ENCODE measurements at places on chromosomes 1 and 21.

DNA sequence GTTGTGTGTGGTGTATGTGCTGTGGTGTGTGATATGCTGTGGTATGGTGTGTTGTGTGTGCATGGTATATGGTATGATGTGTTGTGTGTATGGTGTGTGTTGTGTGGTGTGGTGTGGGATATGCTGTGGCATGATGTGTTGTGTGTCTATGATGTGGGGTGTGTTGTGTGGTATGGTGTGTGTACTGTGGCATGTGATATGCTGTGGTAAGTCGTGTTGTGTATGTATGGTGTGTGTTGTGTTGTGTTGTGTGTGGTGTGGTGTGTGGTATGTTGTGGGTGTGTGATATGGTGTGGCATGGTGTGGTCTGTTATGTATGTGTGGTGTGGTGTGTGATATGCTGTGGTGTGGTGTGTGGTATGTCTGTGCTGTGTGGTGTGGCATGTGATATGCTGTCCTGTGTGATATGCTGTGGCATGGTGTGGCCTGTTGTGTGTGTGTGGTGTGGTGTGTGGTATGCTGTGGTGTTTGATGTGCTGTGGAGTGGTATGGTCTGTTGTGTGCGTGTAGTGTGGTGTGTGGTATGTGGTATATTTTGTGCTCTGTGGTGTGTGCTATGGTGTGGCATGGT lies 318.0 kb downstream of the PTPRU start:
- no peak for DNase-seq

DNA sequence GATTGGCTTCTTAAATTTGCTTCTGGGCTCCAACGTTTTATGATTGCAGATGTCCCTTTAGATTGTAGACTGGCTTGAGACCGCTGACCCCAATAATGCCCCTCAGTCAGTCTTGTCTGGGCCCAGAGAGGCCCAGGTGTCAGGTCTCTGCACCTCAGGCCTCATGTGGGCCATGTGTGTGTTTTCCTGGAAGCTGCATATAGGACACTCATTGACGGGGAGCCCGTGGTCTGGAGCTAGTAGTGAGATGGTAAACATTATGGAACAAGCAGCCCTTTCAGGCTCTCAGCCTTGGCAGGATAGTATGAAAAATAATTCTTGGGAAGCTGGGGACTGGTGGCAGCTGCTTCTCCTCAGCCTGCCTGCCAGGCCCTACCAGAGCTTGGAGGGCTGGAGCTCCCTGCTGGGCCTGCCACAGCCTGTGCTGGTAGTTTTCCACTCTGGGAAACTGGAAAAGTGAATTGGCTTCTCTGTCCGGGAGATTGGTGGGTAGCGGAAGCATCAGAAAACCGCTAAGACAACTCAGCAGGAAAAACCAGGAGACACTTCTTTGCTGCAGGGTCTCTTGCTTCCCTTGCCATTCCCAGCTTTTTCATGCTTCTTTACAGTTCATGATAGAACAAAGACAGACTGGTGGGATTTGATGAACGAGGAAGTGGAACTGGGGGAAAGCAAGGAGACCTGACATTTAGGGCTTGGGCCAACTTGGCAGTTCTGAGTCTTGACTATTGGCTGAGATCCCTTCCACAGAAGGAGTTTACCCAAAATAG lies 57.8 kb upstream of the HSD17B7 start:
- no peak for DNase-seq

DNA sequence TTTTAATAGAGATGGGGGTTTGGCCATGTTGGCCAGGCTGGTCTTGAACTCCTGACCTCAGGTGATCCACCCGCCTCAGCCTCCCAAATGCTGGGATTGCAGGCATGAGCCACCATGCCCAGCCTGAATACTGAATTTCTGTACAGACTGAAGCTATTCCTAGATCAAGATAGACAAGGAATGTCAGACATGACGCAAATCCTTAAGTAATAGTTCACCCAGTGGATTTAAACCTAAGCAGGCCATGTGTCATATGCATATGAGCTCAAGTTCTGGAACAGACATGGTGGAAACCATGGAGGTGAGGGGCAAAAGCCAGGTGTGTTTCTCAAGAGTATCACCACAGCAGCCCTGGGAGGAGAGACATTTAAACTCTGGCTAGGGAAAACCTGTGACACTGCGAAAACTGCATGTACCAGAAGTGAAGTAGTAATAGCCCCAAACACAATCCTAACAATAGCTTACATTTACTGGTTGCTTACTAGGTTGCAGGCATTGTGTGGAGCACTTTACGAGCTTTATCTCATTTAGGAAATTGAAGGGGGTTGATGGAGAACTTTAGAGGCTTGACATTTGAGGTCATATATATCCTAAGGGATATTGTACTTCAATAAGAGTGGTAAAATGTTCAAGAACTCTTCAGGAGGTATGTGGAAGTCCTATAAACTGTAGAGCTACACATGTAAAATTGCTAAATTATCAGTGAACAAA lies 31.7 kb upstream of the MAN1A2 start:
- DNase-seq = no peak

DNA sequence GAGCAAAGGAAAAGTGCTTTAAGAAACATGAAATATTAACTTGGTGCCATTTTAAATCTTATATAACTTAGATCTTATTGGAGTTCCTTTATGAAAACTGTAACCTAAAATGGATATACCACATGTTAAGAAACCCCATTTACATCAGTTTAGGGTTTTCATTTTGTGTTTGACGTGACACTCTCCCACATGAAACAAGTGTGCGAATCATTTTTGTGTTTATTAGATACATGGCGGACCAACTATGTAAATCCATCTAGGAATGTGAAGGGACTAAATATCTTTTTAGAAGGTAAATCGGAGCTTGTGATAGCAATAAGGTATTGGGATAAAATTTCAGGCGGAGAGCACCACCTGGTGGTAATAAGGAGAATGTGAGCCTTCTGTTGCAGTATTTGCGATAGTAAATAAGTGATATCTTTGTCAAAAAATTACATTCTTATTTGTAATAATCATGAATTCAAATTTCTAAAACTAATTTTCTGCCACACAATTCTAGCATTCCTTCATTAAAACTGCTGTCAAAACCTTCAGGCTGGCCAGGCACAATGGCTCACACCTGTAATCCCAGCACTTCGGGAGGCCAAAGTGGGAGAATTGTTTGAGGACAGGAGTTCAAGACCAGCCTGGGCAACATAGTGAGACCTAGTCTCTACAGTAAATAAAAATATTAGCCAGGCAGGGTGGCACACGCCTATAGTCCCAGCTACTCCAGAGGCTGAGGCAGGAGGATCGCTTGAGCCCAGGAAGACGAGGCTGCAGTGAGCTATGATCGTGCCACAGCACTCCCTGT lies 31.3 kb downstream of the SMAP2 start:
- peak; percentile 27 for DNase-seq

DNA sequence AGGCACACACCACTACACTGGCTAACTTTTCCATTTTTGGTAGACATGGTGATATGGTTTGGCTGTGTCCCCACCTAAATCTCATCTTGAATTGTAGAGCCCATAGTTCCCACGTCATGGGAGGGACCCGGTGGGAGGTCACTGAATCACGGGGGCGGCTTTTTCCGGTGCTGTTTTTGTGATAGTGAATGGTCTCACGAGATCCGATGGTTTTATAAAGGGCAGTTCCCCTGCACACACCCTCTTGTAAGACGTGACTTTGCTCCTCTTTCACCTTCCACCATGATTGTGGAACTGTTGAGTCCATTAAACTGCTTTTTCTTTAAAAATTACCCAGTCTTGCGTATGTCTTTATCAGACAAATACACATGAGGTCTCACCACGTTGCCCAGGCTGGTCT lies 1.3 kb upstream of the FTCD start:
- no peak for DNase-seq

DNA sequence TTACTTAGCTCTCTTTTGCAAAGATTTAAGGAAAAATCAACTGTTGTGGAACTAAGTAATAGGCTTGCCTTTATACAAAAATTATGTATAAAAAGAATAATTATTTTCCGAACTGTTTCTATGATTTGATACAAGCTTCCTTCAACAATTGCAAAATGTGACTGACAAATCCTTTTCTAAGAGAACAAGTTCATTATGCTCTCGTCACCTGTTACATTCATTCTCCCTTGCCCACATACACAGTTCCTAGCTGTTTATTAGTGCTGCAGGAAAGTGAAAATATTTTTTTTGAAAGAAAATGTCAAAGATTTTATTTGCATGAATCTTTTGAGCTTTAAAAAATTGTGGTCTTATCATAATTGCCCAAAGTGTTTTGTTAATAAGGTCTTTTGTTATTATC lies 466.2 kb downstream of the USP25 start:
- no peak for DNase-seq

DNA sequence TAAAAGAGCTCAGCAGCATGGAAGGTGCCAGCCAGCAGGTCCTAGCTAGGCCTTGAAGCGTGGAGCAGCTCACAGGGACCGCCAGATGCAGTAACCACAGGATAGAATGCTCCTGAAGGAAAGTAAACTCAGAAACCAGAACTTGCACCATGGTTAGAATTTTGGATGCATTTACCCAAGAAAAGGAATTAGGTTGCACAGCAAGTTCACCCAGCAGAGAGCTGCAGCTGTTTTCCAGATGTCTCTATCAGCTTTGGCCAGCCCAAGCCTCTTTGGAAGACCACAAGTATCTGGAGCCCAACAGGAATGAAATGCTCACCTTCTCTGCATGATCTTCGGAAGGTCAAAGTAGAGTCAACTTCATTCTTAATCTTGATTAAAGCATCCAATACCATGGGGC lies 21.0 kb upstream of the ATP13A2 start:
- no peak for DNase-seq

DNA sequence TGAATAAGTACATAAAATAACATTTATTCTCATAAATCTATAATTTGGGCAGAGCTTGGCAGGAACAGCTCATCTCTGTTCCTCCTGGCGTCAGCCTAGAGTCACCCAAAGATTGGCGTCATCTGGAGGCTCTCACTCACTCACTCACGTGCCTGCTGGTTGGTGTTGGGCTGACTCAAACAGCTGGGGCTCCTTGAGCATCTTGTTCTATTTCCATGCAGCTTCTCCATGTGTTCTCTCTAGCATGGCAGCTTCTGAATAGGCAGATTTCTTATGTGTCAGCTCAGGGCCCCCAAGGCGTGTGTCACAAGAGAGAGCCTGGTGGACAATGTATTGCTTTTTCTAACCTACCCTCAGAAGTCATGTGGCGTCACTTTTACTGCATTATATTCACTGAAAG lies 70.6 kb upstream of the RAB3GAP2 start:
- DNase-seq = no peak

DNA sequence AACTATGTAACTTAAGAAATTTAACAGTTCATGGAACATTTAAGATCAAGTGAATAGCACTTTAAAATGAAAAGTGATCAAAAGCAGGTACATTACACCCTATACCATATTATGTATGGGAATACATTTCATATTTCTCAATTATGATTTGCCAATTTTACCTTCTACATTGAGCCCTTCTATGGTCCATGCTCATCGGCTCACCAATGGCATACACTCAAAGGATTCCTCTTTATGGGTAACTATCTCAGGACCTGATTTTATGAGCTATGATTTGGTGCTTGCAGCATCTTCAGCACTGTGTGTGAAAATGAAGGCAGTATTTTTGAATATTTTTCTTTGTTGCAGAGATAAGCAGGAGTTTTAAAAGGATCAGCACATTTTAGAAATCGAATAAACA lies 33.5 kb downstream of the FUBP1 start:
- DNase-seq = no peak

GRCh38 chr21:38264571-38264970 lies 7.8 kb downstream of the KCNJ15 start:
- DNase-seq = no peak

- no peak for DNase-seq
Observed at GRCh38 chr1:4698911-4699310, 44.5 kb downstream of the AJAP1 start.

DNA sequence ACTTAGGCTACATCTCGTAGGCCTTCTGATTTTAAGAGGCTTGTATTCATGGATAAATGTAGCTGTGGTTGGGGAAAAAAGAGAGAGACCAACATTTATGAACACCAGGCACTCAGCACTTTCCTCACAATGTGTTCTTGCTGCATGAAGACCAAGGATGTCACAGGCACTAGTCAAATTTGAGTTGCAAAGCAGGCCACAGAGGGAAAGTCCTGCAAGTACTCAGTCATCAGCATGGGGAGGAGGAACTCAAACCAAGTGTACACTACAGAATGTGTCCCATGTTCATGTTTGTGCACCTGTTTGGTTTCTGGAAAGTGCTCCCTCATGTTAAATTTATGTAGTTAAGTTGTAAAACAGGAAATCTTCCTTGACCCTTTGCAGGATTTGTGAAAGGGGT lies 8.7 kb upstream of the MAP3K7CL start:
- DNase-seq = no peak

DNA sequence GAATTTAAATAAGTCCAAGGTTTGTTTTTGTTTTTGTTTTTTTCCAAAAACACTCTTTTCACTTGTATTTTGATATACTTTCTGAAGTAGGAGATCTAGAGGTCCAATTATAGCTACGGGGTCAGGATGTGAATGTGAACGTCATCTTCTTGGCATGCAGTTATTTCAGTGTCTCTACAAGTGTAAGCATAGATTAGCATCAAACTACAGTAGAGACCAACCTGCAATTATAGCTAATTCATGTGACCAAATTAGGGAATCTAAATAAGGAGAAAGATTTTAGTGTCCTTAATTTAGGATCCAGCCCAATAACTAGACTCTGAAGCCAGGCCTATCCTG lies 107.3 kb upstream of the PALMD start:
- DNase-seq = no peak

DNA sequence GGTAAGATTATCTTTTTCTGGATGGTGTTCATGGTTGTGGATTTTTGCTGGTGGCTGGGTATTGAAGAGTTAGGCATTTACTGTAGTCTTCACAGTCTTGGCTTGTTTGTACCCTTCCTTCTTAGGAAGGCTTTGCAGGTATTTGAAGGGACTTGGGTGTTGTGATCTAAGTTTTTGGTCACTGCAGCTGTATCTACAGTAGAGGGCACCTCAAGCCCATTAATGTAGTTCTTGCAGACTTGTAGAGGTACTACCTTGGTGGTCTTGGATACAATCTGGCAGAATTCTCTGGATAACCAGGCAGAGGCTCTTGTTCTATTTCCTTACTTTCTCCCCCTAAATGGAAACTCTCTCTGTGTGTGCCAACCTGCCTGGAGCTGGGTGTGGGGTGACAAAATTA lies 155.8 kb upstream of the BRINP3 start:
- DNase-seq = no peak

DNA sequence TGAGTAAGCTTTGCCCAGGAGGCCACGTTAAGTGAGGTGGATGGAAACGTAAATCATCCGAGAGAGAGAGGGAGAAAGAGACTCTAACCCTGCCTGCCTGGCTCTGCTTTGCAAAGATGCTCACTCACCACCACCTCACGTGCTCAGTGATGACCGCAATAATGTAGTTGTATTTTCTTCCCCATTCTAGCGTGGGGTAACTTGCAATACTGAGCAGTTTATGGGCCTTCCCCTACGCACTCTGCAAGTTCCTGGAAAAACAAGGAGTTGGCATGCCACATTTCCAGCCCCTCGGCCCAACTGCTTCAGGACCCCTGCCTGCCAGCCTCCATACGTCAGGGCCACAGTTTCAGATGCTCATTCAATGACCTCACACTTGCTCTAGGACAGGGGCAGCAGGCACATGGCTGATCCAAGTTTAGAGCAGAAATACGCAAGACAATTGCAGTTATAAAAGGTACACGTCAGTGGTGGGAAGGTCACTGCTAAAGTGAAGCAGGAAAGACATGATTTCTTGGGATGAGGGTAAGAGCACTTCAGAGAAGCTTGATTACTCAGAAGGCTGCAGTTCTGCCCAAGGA lies 112.5 kb upstream of the RAB4A start:
- no peak for DNase-seq

Measured in stimulated activated CD4-positive, alpha-beta T cell treated with anti-CD3 and anti-CD28 coated beads, Interleukin-1b, Interleukin-23, amount 100 ng/mL, for 48 hours (primary cell).